ENCODE measurements at places on chromosomes 13 and 19.

GRCh38 chr13:31124204-31124603 lies 37.5 kb downstream of the HSPH1 start:
- DNase-seq, result no peak

GRCh38 chr13:80814541-80814940 lies 473.6 kb upstream of the SPRY2 start:
- no peak for DNase-seq

- no peak for DNase-seq
Observed at GRCh38 chr13:111022886-111023285, 92.2 kb upstream of the ARHGEF7 start.

GRCh38 chr13:59659981-59660380 lies 503.7 kb downstream of the DIAPH3 start:
- DNase-seq, result no peak

DNA sequence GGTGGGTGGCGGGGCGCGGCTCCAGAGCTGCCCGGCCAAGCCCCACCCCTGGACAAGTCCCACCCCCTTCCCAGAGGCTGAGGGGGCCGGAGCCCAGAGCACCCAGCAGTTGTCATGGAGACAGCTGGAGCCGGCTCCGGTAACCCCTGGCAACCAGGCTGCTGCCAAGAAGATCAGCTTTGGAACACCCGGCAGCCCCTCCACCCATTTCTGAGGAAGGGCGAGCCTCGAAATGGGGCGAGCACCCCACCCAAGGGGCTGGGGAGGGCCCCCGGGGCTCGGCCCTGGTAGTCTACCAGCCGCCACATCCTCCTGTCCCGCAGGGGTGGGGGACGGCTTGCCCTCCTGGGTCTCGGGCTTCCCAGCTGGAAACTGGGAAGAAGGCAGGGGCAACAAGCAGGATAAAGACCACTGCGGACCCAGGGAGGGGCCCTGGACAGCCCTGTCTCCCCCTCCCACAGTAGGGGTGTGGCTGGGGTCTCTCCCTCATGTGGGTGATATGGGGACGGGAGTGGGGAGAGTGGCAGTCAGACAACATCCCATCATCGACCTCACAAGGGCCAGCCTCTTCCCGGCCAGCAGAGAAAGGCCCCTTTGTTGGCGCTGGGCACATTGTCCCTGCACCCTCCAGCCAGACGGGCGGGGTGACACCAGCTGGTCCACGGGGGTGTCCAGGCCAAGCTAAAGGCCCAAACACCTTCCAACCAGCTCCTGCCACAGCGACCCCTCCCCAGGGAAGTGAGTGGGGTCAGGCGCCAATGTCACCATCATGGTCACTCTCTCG lies 1.5 kb downstream of the CERS1 start:
- peak; percentile 94 for DNase-seq

DNA sequence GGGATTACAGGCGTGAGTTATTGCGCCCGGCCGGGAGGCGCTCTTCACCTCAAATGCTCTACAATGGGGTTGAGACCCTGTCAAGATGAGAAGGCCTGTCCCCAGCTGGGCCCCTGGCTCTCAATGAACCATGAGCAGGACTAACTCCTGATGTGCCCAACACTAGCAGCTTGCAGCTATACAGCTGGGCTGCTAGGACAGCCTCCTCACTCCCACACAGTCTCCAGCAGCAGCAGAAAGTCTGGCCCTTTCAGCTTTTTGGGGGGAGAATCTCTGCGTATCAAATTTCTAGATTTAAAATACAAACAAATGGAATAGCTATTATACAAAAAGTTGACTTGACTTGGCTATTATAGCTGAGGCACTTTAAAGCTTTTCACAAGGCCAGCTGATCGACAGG lies 30.2 kb downstream of the TMTC4 start:
- DNase-seq, result no peak

GRCh38 chr13:36736119-36736726 lies 62.4 kb downstream of the SERTM1 start:
- DNase-seq, result no peak

- no peak for DNase-seq
Observed at GRCh38 chr13:18212873-18213272, 968.8 kb downstream of the TUBA3C start.

DNA sequence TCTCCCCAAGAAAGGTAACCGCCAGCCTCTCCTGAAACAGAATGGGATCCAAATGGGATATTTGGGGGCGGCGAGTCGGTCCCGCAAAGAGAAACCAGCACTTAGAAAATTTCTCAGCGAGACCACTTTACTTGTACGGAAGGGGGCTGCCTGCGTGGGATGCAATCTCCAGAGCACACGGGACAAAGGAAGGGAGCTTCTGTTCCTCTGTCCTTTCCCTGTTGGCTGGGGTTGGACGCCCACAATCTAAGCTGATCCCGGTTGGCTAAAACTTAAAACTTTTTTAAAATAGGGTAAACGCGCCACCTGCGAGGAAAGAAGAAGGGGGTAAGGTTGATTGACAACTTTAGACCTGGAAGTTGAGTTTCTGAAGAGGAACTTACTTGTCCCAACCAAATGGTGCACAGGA lies 826 bp upstream of the BSG start:
- DNase-seq, result no peak

DNA sequence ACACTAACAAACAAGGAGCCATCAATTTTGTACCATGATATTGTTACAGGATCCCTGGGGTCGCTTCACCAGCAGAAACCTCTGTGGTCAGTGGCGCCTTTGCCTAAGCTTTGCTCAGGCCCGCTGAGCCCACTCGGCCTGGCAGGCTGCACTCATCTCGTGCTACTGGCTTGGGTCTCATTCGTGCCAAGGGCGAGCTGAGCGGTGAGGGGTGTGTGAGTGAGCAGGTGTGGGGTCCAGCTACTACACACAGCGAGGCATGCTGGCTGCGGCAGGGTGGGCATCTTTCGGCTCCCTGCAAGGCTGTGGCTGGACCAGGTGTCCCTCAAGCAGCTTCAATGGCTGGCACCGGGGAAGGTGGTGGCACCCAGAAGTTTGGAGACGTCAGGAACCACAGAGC lies 19.1 kb downstream of the CPB2 start:
- no peak for DNase-seq

DNA sequence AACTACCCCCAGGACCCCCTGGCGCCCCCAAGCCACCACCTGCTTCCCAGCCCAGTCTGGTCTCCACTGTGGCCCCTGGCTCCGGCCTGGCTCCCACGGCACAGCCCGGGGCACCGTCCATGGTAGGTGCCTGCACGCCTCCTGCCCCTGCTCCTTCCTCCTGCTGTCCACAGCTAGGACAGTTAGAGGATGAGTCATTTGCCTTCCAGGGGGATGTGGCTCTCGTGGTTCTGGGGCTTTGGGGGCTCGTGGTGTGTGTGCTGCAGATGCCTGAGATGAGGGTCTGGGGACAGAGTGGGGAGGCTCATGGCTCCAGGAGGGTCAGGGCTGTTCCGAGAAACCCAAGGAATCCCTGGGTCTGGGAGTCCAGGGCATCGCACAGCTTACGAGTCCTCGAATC lies 12.7 kb downstream of the MED25 start:
- no peak for DNase-seq

DNA sequence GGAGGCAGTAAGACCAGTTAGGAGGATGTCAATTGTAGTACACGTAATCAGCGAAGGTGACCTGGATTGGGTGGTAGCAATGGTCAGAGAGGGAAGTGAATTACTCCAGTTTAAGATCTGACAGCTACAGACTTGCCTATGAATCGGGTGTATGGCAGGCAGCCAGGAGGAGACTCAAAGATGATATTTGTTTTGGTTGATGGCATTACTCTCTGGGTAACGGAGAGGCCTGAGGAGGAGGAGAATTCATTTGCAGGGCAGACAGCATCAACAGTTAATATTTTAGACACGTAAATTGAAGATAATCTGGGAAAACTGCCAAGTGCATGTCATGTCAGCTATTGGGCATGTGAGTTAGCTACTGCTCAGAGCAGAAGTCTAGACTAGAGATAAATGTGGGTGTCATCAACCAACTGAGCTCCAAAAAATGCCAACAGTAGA lies 109.2 kb downstream of the SGCG start:
- DNase-seq, result no peak

GRCh38 chr13:99275093-99275469 lies 16.9 kb upstream of the GPR18 start:
- no peak for DNase-seq

- no peak for DNase-seq
Observed at GRCh38 chr13:50080911-50081678, 65.9 kb downstream of the KCNRG start.

GRCh38 chr13:60427285-60427684 lies 30.3 kb downstream of the TDRD3 start:
- DNase-seq, result no peak

DNA sequence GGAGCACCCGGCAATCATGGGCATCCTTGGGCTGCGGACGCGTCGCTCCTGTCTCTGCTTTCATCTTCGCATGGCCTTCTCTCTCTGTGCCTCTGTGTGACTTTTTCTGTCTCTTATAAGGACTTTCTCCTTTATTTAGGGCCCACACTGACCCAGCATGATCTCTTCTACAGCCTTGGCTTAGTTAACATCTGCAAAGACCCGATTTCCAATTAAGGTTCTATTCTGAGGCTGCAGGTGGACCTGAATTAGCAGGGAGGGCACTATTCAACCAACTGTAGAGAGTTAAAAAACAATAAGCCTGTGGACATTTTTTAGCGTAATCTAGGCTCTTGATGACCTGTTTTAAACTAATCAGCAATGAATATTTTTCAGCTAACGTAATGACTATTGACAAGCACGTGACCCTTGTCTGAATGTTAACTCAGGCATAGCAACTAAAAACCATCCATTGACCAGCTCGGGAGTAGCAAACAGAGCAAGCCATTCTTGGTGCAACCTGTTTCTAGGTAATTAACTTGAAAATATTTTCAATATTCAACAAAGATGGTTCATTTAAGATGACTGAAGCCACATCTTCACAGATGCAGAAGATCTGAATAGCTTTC lies 15.2 kb downstream of the F10 start:
- DNase-seq, result no peak

GRCh38 chr19:41098762-41099161 lies 10.5 kb downstream of the CYP2A13 start:
- no peak for DNase-seq

DNA sequence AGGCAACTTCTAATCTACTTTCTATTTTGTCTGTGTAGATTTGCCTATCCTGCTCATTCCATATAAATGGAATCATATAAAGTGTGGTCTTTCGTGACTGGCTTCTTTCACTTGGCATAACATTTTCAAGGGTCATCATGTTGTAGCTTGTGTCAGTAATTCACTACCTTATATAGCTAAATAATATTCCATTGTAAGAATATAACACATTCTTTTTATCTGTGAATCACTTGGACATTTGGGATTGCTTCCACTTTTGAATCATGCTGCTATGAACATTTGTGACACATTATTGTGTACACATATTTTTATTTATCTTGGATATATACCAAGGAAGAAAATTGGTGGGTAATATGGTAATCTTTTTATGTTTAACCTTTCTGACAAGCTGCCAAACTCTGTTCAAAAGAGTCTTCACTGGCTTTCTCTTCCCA lies 89.0 kb upstream of the CSNK1A1L start:
- no peak for DNase-seq

GRCh38 chr13:20049558-20050473 lies 91.3 kb downstream of the ZMYM2 start:
- DNase-seq, result no peak

- no peak for DNase-seq
Observed at GRCh38 chr13:97108530-97108900, 113.6 kb upstream of the MBNL2 start.

- DNase-seq, result no peak
Observed at GRCh38 chr13:113819731-113820715, 43.9 kb downstream of the GAS6 start.

DNA sequence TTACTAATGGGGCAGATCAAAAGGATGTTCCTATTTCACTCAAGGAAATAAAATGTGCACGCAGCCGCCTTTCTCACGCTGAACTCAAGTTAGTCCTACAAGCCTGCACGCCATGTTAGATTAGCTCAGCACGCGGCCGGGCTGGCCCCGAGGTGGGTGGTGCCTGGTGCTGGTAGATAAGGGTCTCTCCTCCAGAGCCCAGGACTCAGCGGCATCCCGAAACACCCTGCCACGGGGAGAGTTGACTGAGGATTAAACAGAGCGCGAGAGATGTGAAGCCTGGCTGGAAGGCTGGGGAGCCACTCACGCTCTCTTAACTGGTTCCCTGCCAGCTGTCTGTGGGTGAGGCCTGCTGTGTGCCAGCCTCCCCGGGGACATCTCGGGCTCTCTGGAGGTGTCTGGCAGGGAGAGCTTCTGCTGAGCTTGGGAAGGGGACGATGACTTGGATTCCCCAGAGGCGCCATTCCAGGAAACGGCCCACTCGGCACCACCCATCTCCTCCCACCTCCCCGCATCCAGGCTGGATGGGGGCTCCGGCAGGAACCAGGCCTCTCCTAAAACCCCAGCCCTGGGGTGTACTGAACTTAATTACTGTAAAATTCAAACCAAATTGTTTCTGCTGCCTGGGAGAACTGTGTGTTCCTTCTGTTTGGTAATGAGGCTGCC lies 122.2 kb downstream of the KDM4B start:
- DNase-seq, result no peak

GRCh38 chr19:49677901-49678674 lies 1.0 kb downstream of the PRMT1 start:
- DNase-seq, result peak; percentile 72

GRCh38 chr13:45256254-45256653 lies 55.4 kb upstream of the KCTD4 start:
- no peak for DNase-seq

DNA sequence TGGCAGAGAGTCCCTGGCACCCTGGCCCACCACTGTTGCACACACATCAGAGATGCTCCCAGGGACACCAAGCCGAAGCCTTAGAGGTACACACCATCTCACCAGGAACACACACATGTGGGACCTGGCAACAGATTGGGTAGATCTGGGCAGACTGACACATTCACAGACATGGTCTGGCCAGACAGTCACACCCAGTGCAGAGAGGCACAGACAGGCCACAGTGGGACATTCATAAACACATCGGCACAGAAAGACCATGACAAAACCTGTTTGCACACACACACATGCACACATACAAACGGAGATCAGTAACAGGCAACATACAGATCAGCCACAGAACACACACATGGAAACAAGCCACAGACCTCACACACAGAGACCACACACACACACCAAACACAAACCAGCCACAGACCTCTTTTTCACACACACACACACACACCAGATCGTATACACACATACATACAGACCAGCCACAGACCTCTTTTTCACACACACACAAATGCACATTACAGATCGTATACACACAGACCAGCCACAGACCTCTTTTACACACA lies 6.3 kb upstream of the JUNB start:
- no peak for DNase-seq

DNA sequence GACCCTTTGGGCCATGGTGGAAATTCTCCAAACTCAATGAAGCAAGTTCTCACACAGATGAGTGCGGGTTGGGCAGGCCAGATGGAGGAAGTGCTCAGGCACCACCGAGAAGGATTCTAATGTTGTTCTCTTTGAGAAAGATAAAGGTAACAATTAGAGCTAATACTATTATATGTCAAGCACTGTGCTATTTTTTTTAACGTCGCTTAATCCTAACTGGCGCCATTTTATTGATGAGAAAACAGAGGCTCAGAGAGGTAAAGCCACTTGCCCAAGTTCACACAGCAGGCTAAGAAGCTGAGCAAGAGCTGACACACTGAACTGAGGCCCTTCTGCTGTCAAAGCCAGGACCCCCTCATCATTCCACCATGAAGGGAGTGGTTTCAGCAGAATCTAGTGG lies 1.0 kb downstream of the FBL start:
- no peak for DNase-seq

- no peak for DNase-seq
Observed at GRCh38 chr13:50291611-50292010, 276.4 kb downstream of the KCNRG start.

Measured in amygdala (tissue), 56 donors.